ENCODE measurements at places on chromosomes 7 and 10.
A peak's percentile ranks its signal among the peaks of the same experiment; 100 is the strongest.

GRCh38 chr7:154907651-154908620, 95.0 kb downstream of the PAXIP1 start:
- no peak for DNase-seq

DNA sequence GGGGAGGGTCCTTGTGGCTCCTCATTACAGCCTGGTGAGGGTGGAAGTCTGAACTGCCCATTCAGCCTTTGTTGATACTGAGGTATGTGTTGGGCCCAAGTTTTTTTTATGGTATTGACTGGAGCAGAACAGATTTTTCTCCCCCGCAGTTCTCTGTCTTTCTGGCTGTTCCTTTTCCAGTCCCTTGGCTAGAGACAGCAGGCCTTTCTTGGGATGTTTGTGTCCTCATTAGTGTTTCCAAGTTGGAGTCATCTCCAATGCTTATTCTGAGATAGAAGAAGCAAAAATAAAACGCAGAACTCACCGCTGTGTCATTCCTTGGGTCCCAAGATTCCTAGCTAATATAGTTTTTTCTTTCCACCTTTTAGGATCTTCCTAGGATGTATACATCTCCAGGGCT, 193.3 kb downstream of the RAMP3 start:
- DNase-seq, result no peak

DNA sequence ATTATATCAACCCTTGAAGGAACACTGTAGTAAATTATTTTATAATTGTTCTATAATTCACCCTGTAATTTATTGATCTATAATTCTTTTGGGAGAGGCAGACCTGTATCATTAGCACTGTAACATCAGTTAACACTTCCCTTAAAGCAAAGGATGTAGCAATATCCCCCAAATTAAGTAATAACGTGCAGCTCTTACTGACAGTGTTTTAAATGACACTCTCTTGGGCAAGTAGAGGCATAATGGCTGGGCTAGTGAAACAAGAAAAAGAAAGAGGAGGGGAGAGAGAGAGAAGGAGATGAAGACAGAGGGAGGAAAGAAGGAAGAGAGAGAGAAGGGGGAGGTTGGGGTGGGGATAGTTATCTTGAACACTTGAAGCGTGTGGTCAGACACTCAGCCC, 161.0 kb upstream of the RNF32 start:
- DNase-seq, result no peak

GRCh38 chr7:98250789-98251188, 1.2 kb downstream of the TECPR1 start:
- DNase-seq, result no peak

GRCh38 chr7:23336086-23336485, 36.9 kb downstream of the MALSU1 start:
- no peak for DNase-seq

DNA sequence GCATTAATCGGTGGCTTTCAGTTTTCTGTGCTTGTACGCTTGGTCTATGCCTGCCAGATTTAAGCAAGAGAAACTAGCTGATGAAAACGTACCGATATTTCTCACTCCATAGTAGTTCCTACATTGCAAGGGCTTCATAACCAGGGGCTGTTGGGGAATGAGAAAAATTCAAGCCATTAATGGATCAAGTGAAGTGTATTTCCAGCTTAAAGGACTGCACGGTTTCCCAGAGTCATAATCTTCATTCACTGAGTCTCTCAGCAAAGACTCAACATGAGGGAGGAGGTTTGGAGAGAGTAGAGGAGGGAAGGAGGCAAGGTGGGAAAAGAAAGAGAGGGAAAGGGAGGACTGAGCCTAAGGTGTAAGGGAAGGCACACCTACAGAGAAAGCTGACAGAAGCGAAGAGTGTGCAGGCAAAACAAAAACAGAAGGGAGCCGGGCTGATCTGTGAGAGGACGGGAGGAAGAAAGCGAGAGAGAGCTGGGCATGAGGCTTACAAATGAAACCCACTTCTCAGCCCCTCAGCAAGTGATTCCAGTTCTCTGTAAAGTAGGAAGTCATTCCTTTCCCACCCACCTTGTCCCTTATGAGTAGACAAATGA, 625 bp downstream of the GIMAP2 start:
- DNase-seq, result no peak

- DNase-seq, result no peak
Measured at GRCh38 chr7:44794331-44794730, 2.1 kb upstream of the PPIA start.

GRCh38 chr10:109504401-109504800, 418.9 kb downstream of the XPNPEP1 start:
- DNase-seq, result no peak

DNA sequence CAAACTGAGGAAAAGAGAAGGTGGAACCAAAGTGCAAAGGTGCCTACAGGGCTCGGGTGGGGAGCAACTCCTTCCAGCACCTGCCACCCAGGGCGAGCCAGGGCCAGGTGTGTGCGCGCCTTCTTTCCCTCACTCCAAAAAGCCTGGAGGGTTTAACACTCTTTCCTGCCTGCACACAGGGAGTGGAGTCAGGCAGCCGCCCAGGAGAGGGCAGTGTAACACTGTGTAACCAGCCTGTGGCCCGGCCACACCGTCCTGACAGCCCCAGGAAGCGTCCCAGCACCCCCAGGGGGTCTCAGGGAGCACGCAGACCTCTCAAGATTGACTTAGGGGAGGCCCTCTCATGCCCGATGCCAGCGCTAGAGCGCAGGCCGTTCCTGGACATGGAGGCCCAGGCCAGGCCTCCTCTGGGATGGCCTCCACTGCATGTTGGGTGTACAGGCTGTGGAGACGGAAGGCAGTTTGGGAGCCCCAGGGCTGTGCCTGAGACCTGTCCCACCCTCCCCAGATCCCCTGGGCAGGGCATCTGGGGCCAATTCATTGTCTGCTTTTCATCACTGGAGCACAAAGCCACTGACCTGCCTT, 13.4 kb downstream of the BRI3 start:
- peak; percentile 39 for DNase-seq

- DNase-seq, result no peak
Measured at GRCh38 chr7:5679048-5679812, 102.2 kb downstream of the RNF216 start.

GRCh38 chr7:131040467-131040932, 287.2 kb upstream of the MKLN1 start:
- DNase-seq, result peak; percentile 29

DNA sequence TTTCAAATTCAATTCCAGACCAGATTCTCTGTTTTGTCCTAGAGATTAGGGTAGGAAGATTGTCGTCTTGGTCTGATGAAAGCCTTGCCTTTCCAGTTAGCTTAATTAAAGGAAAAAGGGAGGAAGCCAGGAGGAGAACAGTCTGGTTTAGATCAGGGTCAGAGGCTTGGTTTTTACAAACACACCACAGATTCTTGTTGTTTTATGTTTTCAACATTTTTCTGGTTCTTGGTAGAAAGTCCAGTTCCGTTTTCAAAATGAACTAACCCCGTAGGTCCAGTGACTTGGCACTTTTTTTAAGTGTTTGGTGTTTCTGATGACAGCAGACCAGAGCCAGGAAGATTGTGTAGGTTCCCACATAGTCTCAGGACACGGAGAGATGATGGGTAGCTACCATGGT, 167.1 kb upstream of the INHBA start:
- DNase-seq, result no peak

DNA sequence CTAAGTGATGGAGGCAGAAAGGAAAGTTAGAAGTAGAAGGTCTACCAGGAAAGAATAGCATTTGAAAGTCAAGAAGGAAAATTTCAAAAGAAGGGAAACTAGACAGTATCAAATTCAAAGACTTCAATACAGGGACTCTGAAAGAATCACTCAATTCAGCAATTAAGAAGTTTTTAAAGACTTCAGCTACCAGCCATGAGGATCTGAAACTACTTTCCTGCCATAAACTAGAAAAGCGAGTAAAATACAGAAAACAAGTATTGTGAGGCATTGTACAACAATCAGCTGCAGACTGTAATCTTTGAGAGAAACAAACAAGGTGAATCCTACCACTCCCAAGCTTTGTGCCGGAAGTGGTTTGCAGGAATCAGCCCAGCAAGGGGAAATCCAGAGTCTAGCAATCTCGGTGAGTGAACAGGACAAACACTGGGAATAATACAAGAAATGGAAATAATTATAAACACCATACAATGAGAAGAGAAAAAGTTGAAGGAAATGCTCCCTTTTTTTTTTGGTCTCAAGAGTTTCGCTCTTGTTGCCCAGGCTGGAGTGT, 62.4 kb downstream of the ARHGAP12 start:
- no peak for DNase-seq

DNA sequence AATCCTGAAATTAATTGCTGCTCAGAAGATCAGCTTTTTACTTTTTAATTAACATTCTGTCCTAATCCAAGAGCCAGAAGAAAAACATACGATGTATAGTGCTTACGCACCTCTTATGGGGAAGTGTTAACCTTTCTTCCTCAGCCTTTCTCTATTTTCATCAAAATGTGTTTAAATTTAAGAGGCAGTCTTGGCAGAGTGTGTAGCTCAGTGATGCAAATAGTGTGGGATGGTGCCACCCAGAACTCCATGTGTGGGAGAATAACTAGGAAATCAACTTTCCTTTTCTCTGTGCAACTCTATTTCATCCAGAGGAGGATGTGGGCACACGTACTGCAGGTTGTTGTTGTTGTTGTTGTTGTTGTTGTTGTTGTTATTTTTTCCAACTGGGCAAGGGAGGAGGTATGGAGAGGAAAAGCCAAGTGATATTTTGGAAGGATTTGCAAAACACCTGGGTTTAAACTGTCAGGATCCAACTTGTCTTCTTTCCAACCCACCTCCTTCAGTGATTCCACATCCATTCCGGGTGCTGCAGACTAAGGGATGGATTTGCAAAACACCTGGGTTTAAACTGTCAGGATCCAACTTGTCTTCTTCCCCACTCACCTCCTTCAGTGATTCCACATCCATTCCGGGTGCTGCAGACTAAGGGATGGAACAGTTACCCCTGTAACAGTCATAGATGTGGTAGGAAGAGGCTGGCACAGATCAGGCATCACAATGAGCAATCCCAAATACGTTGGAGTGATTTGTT, 19.8 kb downstream of the ELMO1 start:
- no peak for DNase-seq

DNA sequence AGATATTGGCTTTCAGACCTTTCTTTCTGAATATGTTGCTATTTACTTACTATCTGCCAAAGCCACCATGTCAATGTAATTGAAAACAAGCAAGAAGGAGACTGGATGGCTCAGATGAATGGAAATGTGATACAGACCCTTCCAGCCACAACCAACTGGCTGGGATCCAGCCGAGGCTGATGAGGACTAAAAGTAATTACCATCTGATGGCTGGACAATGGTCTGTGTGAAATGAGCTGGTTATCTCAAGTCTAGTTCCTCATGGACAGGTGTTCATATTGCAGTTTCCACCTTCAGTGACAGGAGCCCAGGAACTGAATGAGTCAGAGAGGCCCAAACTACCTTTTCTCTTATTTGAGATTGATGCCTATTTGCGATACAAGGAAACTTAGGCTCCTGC, 267.5 kb downstream of the GATA3 start:
- DNase-seq, result no peak

Data from SHP77 (cell line).